ENCODE measurements at places on chromosomes 11 and 22.

GRCh38 chr22:48823941-48824340 lies 1003.7 kb downstream of the BRD1 start:
- no peak for DNase-seq

GRCh38 chr22:41603873-41604332 lies 14.3 kb upstream of the PMM1 start:
- DNase-seq = peak; percentile 38

DNA sequence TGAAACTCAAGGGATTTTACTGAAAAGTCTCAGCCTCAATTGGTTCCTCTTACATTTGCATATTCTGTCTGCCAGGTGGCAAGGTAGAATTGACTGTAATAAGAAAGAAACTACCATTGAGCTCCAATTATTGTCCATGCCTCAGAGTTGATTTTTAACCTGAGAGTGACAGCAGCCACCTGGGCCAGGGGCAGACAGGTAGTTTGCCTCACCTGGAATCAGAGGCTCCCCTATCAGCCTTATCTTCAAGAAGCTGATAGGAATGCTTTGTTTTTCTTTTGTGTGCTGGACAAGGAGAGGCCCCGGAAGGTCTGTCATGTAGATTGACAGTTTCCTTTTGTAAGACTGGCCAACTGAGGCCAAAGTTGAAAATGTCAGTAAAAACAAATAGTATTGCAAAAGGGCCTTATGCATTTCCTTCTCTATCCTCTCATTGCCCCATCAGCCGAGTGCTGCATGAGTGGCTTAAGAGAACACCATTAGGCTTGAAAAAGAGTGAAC lies 34.1 kb downstream of the CD44 start:
- peak; percentile 70 for DNase-seq

DNA sequence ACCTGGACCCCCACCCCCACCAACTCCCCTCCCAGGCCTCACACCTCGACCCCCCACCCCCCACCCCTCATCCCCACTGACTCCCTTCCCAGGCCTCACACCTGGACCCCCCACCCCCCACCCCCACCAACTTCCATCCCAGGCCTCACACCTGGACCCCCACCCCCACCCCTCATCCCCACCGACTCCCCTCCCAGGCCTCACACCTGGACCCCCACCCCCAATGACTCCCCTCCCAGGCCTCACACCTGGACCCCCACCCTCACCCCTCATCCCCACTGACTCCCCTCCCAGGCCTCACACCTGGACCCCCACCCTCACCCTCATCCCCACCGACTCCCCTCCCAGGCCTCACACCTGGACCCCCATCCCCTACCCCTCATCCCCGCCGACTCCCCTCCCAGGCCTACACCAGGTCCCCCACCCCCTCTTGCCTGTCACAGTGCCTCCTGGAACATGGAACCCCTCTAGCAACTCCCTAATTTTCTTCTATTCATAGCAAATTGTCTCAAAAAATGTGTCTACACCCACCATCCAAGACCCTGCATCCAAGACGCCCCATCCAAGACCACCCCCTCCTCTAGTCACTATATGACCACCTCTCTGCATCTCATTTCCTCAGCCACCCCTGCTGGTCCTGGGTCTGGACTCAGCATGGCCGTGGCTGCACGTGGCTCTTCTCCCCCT lies 36.9 kb upstream of the BRSK2 start:
- DNase-seq = no peak

DNA sequence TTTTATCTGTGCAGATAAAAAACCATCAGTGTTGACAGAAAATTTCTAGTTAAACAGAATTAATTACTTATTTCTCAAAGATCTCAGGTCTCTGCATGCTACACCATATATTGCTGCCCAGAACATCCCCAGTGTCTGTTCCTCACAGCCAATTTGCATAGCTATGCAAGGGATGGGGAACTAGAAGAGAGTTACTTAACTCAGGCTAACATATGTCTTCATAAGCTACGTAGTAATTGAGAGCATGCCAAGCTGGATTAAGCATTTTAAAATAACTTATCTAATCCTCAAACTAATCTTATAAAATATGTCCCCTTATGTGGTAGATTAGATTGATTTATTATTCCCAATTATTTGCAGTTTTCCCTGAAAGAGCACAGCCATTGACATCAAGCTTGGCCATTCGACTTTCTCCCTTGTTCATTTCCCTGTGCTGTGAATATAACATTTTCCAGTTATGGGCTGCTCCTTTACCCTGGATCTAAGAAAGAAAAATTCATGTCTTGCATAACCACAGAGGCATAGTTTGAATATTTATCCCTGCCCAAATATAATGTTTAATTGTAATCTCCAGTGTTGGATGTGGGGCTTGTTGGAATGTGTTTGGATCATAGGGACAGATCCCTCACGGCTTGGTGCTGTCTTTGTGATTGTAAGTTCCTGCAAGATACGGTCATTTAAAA lies 69.1 kb downstream of the C11orf87 start:
- DNase-seq = no peak

DNA sequence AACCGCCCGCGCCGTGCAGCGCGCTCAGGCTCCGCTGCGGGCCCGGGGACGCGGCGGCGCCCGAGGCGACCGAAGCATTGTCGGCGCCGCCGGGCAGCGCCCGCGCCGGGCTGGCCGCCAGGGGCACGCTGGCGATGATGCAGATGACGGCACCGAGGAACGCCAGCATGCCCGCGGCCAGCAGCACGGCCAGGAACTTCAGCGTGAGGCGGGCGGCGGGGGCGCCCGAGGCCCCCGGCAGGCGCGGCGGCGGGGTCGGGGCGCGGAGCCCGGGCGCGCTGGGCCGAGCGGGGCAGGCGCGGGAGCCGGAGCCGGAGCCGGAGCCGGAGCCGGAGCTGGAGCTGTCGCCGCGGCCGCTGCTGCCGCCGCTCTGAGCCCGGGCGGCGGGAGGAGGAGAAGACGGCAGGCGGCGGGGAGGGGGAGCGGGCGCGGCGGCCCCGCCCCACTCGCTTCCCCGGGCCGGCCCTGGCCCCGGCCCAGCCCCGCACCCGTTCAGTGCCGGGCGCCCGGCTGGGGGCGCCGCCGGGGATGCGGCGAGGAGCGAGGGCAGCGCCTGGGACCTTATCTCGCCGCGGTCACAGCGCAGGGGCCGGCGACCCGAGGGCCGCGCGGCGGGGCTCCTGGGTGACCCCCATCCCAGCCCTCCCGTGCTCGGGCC lies at the start of gene NPTXR:
Gene NPTXR (minus strand): TSS at position 372 of the 658 bp plus-strand sequence.
- peak; percentile 45 for DNase-seq

DNA sequence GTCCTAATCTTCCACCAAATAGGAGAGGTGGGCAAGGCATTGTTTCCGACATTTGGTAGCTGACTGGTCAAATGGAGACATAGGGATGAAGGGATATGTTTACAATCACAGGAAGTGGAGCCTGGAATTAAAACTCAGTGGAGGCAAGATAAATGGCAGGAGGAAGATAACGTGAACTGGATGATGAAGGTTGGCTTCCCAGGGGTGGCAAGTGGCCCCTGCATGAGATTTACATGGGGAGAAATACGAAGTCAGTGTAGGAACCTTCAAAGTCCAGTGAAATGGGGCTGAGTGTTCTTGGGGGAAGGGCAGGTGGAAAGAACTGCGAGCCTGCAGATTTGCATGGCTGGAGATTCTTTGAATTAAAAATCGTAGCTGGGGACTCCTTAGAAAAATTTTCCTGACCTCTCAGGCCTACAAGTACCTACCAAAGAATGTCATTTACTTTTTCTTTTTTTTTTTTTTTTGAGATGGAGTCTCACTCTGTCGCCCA lies 724 bp upstream of the FOXRED2 start:
- no peak for DNase-seq

DNA sequence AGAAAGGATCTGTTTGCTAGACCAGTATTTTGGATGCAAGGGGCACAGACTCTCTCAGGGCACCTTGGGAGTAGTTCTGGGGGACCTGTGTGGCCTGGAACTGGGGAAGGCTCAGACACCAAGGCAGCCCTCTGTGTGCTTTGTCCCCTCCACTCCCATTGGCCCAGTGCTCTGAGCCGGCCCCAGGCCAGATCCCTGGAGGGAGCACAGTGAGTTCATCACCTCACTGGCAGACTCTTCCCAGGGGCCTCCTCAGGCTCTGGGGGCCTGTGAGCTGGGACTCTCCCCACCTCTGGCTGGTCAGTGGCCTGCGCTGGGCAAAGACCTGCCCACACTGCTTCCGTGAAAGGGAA lies 51.7 kb downstream of the CHRDL2 start:
- no peak for DNase-seq

DNA sequence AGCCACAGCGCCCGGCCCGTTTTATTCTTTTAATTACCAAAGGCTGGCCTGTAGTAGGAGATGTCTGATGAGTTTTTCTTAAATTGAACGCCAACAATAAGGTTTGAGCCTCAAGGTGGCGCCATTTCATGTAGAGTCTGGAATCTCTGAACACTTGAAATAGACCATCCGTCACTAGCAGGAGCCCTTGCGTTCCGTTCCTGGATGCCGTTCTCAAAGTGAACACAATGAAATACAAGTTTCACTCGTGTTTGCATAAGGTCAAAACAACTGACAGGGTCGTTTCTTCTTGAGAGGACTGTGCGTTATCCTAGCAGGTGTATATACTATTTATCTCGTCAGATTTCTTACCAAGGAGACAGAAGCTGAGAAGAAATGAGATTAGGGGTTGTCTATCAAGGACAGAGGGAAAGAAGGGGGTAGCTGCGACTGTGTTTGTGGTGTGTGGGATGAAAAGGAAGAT lies 18.7 kb upstream of the SCGB1D1 start:
- DNase-seq = peak; percentile 72

DNA sequence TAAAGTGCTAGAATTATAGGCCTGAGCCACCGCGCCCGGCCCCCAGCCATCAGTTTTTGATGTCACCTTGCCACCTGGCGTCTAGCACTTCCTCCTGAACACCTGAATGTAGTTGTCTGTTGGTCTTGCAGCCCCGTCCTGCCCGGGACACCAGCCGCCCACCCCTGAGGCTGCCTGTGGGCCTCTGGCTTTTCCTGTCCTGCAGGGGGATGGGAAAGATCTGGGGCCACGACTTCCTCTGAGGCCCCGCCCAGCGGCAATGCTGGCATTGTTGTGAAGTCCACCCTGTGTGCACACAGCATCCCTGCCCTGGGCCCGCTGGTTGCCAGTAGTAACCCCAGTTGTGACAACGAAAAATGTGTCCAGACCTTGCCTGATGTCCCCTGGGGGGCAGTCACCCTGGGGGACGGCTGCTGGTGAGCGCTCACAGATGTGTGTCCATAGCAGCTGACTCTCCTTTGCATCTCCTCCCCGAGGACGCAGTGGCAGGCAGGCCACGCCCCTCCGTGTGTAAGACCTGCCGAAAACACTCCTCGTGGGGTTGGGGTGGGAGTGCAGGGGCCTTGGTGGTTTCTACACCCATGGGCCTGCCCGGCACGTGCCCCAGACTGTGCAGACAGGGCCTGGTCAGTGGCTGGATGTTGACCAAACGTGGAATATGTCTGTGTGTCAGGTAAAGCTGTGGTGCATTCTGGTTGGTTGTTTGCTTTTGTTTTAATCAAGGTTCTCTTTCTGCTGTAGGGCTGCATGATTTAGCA lies 6.8 kb downstream of the SELENOO start:
- DNase-seq = peak; percentile 68

GRCh38 chr11:29161191-29161590 lies 855.6 kb downstream of the KCNA4 start:
- DNase-seq = no peak

DNA sequence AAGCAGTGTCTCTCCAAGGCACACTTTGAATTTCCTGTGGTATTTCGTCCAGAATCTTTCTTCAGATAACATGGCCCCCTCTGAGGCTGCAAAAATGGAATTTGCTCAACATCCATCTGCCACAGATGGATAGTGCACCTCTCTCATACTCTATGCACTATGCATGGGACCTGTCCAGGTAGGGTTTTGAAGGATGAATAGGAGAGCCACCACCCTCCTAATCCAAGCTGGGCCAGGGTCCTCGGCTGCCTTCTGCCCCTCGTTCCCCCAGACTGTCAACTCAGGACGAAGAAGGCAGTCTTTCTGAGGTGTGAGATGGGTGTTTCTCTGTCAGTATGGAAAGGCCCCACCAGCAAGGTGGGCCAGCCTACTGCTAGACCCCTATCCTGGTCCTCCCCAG lies 56.4 kb downstream of the MN1 start:
- no peak for DNase-seq

DNA sequence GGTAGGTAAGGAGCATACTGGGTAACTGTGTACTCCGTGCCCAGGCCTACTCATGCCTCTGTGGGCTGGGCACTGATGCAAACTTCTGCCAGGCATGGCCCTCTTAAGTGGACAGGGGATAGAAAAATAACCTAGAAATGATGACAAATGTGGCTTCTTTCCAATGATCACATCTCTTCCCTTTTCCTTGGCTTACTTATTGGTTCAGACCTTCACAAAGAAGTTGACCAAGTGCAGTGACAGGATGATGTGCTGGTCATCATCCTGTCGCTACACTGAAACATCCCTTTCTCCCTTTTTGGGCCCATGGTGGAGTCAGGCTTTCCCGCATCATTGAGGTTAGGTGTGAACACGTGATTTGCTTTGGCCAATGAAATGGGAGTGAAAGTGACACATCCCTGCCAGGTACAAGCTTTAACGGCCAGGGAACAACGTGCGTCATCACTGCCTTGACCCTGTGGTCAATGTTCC lies 31.8 kb upstream of the APOBEC3A start:
- DNase-seq = no peak

GRCh38 chr11:10232756-10233155 lies 61.3 kb downstream of the SBF2 start:
- DNase-seq = no peak

GRCh38 chr22:44664149-44664548 lies 37.9 kb upstream of the PRR5 start:
- DNase-seq = peak; percentile 43

- DNase-seq = no peak
These were observed 10.8 kb downstream of the OR51B6 start for GRCh38 chr11:5362017-5362625.

DNA sequence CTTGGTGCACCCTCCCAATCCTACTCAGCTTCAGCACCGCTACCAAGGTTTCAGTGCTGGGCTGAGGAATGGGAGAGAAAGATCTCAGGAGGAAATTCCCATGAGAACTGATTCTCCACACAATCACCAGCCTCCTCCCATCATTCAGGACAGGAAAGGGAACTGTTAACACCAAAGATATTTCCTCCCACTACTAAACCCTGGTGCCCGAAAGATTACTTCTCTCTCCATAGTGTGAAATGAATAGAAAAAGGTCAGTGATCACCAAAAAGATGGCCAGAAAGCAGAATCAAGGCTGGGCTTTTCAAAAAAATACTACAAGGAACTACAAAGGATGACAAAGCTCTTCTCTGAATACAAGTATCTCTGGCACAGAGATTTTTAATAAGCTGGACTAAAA lies 26.1 kb downstream of the TCIRG1 start:
- no peak for DNase-seq

DNA sequence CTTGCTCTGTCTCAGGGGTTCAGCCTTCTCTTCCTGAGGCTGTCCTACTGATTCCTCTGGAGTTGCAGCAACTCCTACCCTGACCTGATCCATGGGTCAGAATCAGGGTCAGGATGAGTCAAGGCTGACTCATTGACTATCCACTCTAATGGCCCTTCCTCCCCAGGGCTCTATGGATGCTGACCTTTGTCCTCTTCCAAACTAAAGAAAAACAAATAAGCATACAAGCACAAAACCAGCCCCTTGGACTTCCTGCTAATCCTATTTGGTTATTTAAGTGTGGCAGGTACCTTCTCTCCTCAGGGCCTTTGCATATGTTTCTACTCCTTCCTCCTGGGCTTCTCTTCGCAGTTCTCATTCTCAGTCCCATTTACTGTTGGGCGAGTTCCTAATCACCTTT lies 204.5 kb upstream of the NAV2 start:
- no peak for DNase-seq

GRCh38 chr22:30953206-30953605 lies 15.4 kb downstream of the MORC2 start:
- no peak for DNase-seq

- no peak for DNase-seq
These were observed 7.9 kb upstream of the PDXP start for GRCh38 chr22:37650463-37651136.

- no peak for DNase-seq
These were observed 20.3 kb upstream of the SLN start for GRCh38 chr11:107731941-107732688.
